ENCODE measurements at places on chromosomes 4 and X. TPM values are rescaled to one million over a fixed set of nuclear protein-coding genes. Genes with fewer than 3 reads are reported as not detected.

- no peak for DNase-seq
These were observed 115.3 kb downstream of the PRSS12 start for GRCh38 chr4:118237531-118237930.

The ACE2 gene
- total RNA-seq: 3.4 TPM

The SLC38A5 gene
- total RNA-seq: 1.5 TPM

The L1CAM gene
- total RNA-seq: 68.8 TPM
